Stimulated activated CD4-positive, alpha-beta T cell treated with anti-CD3 and anti-CD28 coated beads, TNF-alpha, amount 100 ng/mL, for 1 hour (primary cell): ENCODE measurements at places on chromosomes 11 and 22.

DNA sequence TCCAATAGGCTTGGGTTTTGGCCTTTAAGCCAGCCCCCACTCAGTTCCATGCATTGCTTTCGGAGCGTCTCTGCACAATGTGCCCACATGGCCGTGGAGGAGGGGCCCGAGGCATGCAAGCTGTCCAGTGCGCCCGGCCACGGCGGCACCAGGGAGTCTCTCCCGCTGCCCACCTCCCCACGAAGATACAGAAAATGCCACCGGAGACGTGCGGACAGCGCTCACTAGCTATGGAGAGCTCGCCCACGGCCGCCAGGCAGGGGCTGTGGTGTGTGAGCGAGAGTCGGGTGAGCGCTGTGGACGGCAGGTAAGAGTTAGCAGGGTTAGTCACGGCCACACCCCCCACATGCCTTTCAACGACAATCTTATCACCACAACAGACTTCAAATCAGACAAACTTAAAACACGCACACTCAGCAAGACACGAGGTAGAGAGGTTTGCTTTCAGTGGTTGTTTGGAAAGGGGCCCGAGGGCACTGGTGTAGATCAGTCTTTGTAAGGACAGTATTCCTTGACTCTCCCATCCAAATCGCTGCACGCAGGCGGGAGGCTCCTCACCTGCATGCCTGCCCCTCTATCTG lies 18.7 kb upstream of the BID start:
- DNase-seq = no peak

DNA sequence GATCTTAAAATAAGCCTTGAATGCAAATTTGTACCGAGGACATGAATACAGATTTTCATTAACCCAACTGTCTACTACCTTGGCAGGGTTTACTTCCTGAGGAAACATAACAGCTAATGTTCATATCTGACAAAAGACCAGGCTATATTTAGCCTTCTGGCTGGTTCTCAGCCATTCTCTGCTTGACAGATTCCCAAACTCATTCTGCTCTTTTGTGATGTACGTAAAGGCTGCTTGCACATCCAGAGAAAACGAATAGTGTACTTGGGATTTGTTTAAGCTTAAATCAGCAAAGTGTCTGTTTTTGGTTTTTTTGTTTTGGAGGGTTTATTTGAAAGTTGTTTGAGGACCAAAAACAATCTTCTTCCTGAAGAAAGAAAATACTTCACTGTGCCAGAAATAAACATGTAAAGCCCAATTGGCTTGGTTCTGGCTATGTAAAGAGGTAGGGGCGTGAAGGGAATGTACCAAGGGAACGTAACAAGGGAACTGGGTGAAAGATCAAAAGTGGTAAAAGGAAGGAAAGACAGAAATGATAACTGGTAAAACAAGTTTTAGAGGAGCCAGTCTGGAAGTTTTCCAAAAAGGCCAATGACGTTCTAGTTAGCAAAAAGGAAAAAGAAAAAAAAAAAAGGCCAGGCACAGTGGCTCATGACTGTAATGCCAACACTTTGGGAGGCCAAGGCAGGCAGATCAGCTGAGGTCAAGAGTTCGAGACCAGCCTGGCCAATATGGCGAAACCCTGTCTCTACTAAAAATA lies 21.4 kb upstream of the CRTAM start:
- no peak for DNase-seq

DNA sequence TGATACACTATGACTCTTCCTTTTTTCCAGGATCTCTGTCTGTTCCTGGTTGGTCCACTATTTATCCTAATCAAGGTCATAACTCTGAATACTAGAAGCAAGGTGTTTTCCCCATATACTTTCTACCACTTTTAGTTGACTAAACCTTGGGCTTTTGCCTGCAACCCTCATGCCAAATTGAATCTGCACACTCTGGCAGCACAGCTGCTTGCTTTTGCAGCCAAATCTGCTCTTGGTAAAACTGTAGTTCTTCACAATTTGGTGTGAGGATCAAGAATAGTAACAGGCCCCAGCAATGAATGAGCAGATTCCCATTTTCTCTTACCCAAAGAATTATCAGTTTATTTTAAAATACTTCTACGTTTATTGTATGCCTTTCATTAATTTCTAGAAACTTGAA lies 586.5 kb upstream of the CNTN5 start:
- no peak for DNase-seq

DNA sequence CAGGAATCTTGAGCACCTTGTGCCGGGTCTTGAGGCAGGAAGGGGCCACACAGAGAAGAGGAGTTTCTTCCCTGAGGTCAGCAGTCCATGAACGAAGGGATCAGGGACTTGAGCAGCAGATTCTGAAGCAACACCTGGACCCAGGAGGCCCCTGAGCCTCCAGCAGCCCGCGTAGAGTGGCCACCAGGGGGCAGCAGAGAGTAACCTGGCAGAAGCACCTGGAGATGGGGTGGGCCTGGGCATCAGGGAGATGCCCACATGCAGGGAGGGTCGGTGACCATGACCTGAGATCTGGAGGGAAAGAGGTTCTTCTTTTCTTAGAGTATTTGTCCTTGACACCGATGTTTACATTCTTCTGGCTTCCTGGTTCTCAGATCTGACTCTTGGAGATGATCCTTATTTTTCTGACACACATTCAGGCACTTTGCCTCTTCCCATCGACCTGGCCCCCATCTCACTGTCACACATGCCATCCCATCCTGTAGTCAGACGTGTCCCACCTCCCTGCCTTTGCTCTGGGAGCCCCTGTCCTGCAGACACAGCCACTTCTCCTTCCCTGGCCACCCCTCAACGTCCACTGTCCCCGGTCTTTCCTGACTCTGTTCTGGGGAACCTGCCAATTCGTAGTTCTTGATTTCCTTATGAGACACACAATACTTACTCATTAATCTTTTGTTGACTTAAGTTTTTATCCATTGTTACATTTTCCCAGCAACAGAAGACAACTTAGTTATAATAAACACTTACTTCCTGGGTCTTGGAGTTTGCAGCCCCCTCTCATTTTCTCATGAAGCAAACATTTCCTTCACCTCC lies 66.5 kb downstream of the GGTLC2 start:
- peak; percentile 59 for DNase-seq

GRCh38 chr11:94010136-94010535 lies 11.0 kb upstream of the HEPHL1 start:
- no peak for DNase-seq

DNA sequence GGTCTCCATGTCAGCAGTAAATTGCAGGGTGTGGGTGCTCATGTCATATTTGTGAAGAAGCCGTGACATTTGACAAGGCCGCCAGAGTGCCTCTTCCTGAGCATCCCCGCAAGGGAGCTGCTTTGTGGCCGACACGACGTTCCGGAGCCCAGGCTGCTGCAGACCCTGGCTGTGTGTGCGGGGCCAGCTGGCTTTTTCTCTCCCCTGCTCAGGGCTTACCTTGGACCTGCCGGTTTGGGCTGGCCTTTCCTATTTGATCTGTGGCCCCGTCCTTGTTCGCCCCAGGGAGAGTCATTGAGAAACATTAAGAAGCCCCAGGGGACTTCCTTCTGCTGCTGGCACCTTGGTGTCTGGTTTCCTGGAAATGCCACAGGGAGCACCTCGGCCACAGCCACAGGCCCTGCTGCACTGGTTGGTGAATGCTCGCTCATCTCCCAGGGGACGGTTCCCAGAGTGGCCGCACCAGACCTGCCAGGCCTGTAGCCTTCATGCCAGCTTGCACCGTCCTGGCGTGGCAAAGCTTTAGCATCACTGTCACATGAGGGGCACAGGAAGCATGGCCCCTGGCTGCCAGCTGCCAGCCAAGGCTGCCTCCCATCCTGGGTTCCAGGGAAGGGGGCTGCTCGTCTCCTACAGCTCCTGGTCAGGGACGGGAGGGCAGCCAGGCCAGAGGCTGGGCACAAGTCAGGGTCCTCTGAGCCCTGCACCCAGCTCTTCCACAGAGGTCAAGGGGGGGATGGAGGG lies 5.4 kb downstream of the GRK2 start:
- DNase-seq = no peak

DNA sequence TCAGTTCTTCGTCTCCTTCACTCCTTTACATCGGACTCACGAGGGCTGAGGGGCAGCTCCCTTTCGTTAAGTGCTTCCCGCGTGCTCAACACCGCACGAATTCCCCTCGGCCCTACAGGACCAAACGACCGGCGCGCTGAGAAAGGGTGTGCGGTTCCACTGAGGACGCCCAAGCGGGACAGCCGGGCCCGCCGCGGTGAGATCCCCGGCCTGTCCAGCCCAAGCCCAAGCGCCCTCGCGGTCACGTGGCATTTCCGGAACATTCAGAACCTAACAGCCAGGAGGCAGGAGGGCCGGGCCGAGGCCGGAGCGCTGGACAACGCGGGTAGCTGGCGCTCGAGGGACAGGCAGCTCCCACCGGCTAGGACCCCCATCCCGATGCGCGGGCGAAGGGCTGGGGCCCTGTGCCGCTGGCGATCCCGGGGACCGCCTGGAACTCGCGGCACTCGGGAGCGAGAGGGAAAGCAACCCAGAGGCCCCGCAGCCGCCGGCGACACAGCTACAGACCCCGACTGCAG lies 737 bp upstream of the STIP1 start:
- no peak for DNase-seq

DNA sequence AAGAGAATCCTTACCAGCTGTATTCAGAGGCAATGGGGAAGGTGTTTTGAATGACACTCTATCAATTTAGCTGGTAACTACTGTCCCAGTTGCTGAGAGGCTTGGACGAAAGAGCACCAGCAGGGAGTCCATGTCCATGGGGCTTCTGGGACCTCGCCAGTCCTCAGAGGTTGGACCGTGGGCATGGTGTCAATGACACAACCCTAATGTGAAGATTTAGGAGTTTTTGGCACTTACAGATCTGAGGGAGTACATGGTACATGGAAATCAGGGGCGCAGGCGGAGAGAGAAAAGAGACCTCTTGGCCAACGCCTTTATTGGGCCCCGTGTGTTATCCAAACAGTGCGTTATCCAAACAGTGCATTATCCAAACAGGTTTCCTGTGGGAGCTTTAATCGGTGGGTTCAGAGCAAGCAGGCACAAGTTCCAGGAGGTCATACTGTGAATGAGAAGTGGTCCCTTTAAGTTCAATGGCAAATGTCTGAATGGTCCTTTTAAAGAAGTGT lies 169.1 kb upstream of the B3GAT1 start:
- no peak for DNase-seq

DNA sequence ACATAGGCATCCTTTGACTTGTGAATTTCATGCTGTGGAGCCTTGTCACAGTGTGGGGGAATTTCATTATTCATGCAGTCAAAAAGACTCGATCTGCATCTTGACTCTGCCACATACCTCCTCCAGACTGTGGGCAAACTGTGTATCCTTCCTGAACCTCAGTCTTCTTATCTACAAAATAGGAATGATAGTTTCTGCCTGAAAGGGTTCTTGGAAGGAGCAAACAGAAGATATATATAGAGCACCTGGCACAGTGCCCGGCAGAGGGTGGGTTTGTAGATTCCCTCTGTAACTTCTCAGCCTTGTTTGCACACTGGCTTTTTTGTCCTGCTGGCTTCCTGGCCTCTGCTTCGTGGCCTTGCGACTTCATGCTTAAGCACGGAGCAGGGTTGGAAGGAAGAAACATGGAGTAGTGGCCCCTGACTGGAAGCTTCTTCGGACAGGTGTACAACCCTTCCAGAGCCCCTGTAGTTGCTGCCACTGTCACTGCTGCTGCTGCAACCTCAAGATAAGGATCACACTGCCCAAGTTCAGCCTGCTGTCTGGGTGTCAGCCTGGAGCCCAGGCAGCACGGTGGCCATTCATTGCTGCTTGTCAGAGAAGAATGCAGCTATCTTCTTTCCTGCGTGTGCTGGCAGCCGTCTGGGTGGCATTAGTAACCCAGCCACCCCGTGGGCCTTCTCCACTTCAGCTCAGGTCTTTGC lies 106.4 kb downstream of the MICAL2 start:
- DNase-seq = no peak

- DNase-seq = no peak
Observed at GRCh38 chr22:32555581-32555980, 81.0 kb downstream of the FBXO7 start.

DNA sequence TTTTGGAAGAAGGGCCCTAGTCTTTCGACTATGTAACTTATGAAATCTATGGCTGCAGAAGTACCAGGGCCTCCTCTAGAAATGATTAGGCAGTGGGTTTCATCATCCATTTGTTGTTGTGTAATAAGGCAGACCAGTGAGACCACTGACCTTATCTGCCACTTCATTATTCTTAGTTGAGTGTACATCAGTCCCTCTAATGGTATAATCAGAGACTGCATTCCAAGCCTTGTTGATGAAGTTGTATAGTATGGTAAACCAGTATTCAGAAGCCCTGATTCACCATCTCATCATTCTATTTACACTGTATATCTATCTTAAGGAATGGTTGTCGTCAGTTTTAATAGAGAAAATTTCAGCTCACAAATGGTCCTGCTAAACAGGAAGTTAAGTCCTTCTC lies 32.2 kb upstream of the GRIA4 start:
- DNase-seq = no peak

- no peak for DNase-seq
Observed at GRCh38 chr22:35113341-35113740, 47.4 kb downstream of the ISX start.

DNA sequence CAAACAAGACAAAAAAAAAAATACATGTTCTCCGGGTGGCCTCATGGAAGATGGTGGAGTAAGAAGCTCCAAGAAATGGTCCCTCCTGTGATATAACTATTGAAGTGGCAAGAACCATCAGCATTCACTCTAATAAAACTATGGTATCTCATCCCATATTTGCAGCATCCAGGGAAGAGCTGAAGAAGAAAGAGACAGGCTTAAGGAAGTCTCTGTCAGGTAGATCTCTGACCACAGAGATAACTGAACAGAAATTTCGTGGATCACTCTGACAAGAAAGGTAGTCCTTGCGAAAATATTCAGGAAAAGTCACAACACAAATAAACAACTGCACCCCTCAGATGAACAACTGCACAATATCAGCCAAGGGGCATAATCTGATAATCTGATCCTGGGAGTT lies 54.6 kb upstream of the IGLL5 start:
- DNase-seq = no peak

DNA sequence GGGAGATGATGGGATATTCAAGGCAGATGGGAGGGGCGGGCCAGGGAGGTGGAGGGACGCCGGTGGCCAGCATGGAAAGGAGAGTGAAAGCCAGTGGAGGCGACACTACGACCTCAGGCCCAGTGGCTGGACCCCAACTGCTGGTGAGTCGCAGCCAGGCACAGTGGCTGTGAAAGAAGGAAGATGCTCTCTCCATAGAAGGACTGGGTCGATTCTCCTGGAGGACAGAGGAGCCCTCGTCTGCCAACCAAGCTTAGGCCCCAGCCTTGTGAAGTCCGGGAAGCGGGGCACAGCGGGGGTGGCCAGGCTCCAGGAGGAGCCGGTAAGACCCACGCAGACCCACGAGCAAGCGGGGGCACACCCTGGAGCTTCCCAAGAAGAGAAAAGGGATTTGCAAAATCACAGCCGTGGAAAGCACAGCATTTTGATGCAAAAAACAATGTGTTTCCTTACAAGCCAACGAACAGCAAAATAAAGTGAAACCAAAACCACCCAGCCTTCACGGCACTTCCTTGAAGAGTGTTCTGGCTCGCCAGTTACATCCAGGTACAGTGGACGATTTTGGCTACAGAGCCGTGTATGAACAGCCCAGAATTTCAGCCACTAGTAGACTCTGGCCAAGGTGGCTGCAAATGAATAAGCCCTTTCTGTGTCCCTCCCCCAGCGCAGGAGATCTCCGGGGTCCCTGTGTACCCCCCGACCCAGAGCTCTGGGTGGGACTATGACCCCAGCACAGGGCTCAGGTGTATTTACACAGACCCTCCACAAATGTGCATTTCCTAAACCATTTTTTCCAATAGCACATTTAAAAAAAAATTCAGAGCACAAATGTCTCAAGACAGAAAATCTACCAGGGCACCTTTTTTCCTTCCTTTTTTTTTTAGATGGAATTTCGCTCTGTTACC lies 96.9 kb downstream of the TRMU start:
- no peak for DNase-seq

GRCh38 chr11:9625162-9625561 lies 38.7 kb upstream of the SWAP70 start:
- no peak for DNase-seq

- no peak for DNase-seq
Observed at GRCh38 chr11:34890812-34891211, 25.4 kb downstream of the APIP start.
